Hypothalamus (tissue), 51 donors: ENCODE measurements at places on chromosomes 11 and 22.

- no peak for DNase-seq
Measured at GRCh38 chr11:130771708-130772107, 144.6 kb downstream of the SNX19 start.

- no peak for DNase-seq
Measured at GRCh38 chr11:74321487-74322188, 10.2 kb upstream of the P4HA3 start.

GRCh38 chr11:127006311-127006710 is 5.7 kb upstream of the KIRREL3 start:
- DNase-seq: no peak

- DNase-seq: no peak
Measured at GRCh38 chr11:2194877-2195755, 23.5 kb upstream of the TH start.

GRCh38 chr11:33779849-33780528 is 5.7 kb upstream of the FBXO3 start:
- no peak for DNase-seq

GRCh38 chr22:47435204-47435487 is 672.7 kb downstream of the TBC1D22A start:
- DNase-seq: no peak

GRCh38 chr11:66725647-66726046 is 3.4 kb downstream of the SPTBN2 start:
- no peak for DNase-seq

DNA sequence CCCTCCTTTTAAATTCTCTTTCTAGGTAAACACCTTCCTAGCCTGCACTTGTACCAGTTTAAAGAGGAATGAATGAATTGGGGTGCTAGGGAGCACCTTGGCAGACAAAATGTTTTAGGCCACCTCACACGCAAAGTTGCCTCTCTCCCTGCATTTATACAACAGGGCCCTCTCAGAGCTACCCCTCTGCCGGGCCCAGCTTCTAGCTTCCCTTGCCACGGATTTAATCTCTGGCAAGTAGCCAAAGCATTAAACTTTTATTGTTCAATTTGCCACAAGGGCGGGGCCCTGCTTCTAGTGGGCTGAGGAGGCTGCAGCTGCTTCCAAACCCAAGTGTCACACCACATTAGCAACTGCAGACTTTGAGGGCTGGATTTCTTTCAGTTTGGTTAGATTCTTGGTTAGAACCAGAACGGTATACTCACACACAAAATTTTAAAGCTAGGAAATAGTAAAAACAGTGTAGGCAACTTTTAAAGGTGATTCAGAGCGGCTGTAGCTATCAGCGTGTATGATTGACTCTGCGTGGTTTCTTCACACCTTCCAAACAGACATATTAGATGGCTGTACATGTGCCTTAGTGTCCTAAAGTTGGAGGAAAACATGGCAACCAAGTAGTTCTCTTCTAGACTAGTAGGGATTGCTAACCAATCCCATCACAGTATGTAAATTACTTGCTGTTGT is 6.5 kb downstream of the KREMEN1 start:
- DNase-seq: no peak

GRCh38 chr22:36287881-36288515 is 35.1 kb downstream of the APOL1 start:
- no peak for DNase-seq
